ENCODE measurements at places on chromosomes 13 and 19.

GRCh38 chr19:18589380-18590272 lies 1.0 kb downstream of the REX1BD start:
- DNase-seq = peak; percentile 57

DNA sequence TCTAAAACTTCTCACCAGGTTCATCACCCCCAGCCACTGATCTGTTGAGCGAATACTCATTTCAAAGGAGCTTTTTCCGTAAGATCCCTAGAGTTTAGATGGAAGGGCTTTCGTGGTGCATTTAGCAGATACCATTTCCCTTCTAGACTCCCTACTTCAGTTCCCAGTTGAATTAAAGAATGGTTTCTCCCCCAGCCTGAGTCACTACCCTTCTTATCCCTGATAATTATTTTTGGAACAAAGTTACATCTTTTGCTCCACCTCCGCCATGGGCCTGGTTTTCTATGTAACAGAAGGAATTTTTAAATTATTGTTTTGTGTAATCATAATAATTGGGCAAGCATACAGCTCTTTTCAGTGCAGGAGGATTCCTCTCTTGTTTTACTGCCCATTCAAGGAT lies 22.0 kb downstream of the USPL1 start:
- DNase-seq = no peak

DNA sequence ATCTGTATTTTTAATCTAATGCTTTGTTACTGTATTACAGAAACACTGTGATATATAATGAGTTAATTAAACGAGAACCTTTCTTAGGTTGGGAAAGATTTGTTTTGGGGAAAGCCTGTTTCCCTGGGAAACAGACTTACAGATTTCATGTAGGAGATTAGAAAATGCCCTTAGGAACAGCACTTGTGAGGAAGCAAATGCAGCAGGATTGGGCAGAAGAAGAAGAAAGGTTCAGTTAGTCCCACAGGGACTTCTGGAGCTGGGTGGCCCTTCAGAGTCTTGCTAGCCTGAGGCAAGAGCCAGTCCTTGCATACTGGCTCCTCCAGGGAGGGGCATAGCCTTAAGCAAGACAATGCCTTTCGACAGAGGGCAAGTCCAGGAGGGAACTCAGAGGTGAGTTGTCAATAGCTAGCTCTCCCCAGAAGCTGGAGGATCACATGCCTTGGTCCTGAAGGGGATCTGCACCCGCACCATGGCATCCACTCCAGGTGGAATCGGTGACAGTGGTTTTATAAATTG lies 36.8 kb downstream of the N4BP2L1 start:
- no peak for DNase-seq

- DNase-seq = no peak
Measured at GRCh38 chr19:54256250-54257115, 590 bp downstream of the LILRB5 start.

GRCh38 chr19:29467824-29468401 lies 57.9 kb upstream of the VSTM2B start:
- DNase-seq = peak; percentile 31

DNA sequence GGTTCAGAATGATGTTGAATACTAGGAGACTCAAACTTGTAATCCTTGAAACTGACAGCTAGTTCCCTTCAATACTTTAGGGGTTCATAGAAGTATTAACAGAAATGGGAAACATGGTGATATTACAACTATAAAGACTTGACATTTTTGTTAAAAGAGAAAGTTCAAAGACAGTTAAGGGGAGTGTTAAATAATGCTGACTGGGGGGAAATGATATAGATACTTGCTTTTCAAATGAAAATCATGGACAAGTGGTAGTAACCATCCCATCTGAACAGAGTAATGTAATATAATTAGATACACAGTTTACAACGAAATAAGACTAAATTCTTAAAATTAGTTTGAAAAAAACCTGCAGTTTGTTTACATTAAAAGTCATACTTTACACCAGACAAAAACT lies 6.6 kb upstream of the EEF1AKMT1 start:
- no peak for DNase-seq

DNA sequence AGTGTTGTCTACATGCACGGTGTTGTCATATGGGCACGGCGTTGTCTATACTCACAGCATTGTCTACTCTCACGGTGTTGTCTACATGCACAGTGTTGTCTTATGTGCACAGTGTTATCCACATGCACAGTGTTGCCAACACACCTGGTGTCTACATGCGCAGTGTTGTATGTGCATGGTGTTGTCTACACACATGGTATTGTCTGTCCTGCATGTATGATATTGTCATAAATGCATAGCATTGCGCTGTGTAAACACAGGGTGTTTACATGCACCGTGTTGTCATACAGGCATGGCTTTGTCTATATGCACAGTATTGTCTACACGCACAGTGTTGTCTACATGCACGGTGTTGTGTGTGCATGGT lies 6.8 kb downstream of the ADPRHL1 start:
- DNase-seq = no peak

- no peak for DNase-seq
Measured at GRCh38 chr19:5356428-5356827, 15.8 kb upstream of the PTPRS start.

DNA sequence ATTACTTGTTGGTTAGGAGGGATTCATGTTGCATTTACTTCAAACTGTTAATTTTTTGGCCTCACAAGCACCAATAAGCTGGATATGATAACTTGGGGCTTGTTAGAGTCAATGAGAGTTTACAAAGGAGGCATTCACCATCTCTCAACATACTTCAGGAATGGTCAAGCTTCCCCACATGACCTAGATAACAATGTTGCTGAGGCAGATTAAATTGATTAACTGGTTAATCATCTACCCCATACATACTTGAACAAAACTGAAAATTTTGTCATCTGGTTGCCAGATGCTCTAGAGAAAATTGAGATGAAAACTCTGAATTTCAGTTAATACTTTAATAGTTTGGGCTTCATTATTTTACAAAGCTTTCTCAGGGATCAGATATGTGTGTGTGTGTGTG lies 43.0 kb upstream of the UBL3 start:
- no peak for DNase-seq

- DNase-seq = no peak
Measured at GRCh38 chr13:21450936-21451335, 8.2 kb downstream of the ZDHHC20 start.

- DNase-seq = no peak
Measured at GRCh38 chr13:60331249-60332012, 65.6 kb upstream of the TDRD3 start.

- no peak for DNase-seq
Measured at GRCh38 chr19:5877427-5877826, 7.1 kb upstream of the FUT5 start.

- no peak for DNase-seq
Measured at GRCh38 chr13:78393286-78394142, 209.8 kb downstream of the POU4F1 start.

- DNase-seq = no peak
Measured at GRCh38 chr13:94556621-94557020, 39.3 kb downstream of the TGDS start.

DNA sequence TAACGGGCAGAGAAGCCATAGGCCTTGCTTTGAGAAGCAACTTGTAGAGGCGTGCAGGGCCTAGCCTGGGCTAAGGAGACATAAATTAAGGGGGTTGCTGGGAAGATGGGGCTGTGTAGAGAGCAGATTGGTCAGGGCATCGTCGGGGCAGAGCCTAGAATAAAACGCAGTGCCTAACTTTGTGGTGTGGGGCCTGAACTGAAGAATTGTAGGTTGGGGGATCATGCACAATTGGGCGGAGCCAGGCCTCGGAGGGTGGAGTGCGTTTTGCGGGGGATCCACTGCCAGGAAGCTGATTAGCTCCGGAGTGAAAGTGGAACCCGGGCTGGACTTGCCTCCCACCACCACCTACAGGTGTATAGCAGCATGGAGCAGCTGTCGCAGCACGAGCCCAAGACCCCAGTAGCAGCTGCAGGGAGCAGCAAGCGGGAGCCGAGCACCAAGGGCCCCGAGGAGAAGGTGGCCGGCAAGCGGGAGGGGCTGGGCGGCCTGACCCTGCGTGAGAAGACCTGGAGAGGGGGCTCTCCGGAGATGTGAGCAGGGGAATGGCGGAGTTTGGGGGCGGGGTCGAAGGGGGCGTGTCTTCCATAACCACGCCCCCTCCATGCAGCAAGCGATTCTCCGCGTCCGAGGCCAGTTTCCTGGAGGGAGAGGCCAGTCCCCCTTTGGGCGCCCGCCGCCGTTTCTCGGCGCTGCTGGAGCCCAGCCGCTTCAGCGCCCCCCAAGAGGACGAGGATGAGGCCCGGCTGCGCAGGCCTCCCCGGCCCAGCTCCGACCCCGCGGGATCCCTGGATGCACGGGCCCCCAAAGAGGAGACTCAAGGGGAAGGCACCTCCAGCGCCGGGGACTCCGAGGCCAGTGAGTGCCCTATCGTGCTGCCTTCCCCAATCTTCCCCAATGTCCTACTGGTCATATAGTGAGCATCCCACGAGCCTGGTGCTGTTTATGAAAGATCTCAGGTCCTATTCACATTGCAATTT lies 13.8 kb downstream of the DNASE2 start:
- peak; percentile 62 for DNase-seq

DNA sequence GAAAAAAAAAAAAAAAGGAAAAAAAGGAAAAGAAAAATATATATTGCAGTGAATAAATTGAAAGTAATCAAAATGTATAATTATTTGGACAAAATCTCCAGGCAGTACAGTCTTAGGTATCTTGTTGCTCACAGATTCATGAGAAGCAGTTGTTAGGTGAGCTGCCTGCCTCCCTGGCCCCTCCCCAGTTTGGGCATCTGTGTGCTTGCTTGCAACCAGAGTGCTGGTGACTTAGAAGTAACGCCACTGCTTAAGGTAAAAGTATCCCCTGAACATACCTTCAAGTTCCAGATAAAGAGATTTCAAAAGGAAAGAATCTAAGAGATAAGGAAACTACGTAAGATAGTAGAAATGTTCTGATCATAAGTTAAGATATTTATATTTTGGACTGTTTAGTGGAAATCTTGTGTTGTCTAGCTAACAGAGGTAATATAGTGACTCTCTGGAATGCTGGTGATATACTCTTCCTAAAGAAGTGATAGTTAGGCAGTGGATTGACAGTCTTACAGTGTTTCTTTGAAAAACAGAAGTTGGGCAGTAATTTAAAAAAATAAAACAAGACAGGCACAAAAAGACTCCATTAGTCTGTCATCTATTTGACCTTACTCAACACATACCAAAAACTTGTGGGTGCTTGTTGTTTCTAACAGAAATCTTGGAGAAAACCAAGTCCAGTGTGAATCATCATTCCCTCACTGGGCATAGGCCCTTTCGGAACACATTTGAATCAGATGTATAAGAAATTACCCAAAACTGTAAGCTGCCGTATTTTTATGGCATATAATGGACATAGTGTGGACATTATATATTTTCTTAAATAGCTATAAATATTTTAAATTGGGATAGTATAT lies 38.3 kb upstream of the KCTD4 start:
- DNase-seq = no peak

GRCh38 chr13:40145139-40145538 lies 489.7 kb downstream of the COG6 start:
- DNase-seq = peak; percentile 60

- no peak for DNase-seq
Measured at GRCh38 chr13:107348471-107348870, 780.5 kb upstream of the ARGLU1 start.

DNA sequence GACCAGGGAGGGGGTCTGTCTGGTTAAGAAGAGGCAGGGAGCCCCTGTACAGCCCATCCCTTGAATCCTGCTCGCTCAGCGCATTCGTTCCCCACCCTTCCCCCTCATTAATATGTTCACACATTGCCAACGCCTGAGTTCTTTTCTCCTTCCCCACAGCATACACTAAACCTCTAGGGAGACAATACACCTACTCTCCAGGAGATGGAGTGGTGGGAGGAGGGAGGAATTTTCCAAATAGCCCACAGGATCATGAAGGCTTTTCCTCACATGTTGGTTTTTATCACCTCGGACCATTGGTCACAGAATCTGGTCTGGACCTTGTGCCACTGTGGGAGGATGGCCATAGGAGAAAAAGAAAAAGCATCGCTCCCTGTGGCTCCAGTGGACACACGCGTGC lies 294.9 kb downstream of the SHISA2 start:
- no peak for DNase-seq

DNA sequence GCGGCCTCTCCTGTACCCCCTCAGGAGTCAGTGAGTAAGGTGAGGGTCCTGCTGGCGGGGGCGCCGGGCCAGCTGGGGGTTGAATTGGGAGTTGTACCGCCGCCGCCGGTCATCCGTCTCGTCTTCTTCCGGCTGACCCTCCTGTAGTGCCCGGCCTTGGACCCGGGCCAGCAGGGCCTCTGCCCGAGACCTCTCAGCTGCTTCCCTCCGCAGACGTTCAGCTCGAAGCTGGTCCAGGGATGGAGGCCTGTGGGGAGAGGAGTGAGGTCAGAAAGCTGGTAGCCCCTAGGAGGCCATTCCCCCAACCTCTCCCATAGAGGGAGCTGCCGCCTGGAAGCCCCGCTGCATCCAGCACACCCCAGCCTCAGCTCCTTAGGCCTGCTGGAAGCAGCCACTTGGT lies 3.8 kb downstream of the LENG1 start:
- DNase-seq = no peak

DNA sequence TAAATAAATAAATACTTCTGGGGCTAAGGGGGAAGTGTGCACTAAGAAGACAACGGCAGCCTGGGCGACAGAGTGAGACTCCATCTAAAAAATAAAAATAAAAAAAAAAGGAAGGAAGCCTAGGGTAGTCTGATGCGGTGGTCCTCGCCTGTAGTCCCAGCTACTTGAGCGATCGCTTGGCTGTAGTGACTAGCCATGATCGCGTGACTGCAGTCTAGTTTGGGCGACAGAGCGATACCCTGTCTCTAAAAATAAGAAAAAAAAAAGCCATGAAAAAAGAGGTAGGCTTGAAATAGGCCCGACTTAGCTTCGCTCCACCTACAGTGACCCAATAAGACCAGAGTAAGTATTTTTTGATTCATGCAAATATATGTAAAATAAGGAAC lies 661 bp upstream of the BABAM1 start:
- DNase-seq = no peak

DNA sequence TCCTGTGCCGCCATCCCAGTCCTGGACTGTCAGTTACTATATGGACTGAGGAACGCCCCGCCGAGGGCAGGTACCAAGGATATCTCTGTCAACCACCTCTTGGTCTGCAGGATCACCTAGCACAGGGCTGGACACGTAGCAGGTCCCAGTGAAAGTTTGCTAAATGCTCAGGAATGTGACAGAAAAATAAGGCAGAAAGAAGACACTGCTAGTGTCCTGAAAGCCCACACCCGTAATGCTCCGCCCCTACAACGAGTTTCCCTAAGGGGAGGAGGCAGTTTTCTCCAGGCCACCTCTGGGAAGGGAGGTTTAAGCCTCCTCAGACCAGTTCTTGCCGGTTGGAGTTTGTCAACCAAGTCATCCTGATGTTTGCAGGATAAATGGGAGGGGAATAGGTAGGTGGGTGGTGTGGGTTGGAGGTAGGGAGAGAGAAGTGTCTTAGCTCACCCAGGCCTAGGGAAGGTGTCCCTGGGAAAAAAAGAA lies 1.7 kb upstream of the SERTAD3 start:
- DNase-seq = no peak

DNA sequence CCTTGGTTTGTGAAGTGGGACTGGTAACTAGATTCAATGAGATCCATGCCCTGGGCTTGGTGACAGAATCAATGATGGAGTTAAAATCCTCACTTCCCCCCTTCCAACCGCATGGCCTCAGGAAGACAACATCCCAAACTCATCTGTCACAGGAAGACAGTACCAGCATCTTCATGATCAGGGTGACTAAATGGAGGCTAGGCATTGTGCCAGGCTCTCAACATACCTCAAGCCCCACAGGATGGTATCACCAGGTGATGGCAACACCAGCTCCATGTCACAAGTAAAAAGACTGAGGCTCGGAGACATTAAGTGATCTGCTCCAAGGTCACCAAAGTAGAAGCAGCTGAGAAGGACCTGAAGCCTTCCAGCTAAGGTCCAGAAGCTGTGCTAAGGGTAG lies 14.2 kb downstream of the MED26 start:
- no peak for DNase-seq

Measured in activated CD4-positive, alpha-beta T cell treated with anti-CD3 and anti-CD28 coated beads, Interleukin-2, Interleukin-4, amounts not matched to agents 100 ng/mL and 50 ng/mL, durations not matched to agents 16 hours and 8 hours (primary cell).